ENCODE measurements at places on chromosomes 16 and 17.

- no peak for DNase-seq
Observed at GRCh38 chr17:47735139-47735464, 2.1 kb downstream of the TBX21 start.

DNA sequence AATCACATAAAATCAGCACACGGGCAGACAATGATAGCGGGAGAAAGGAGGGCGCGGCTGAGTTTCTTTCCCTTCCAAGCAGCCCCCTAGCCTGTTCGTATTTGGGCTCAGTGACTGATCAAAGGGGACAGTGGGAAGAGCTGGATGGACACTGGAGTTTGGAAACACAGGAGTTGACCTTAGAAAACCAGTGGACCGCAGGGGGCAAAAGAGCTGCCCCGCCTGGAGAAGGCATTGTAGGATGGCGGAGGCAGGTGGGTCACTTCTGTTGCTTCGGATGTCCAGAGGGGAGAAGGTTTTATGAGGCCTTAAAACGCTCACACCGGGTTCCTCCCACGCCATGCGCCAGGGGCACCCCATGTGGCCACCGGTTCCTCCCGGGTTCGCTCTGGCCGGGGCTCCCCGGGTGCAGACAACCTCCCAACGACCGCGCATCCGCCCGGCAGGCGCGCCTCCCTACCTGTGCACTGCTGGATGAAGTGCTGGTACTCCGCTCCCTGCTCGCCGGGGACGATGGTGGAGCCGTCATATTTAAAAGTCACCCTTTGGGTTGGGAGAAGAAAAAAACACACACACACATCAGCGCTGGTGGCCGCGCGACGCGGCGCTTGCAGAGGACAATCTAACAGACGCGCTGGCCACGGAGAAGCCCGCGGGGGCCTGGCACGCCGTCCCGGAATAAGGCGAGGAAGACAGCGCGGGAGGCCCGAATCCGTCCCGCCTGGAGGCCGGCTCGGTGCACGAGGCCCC is 662 bp downstream of the COTL1 start:
- DNase-seq = peak; percentile 54

GRCh38 chr17:48961516-48962233 is 6.7 kb downstream of the GIP start:
- no peak for DNase-seq

- DNase-seq = no peak
Observed at GRCh38 chr16:75038036-75038858, 39.4 kb downstream of the ZNRF1 start.

DNA sequence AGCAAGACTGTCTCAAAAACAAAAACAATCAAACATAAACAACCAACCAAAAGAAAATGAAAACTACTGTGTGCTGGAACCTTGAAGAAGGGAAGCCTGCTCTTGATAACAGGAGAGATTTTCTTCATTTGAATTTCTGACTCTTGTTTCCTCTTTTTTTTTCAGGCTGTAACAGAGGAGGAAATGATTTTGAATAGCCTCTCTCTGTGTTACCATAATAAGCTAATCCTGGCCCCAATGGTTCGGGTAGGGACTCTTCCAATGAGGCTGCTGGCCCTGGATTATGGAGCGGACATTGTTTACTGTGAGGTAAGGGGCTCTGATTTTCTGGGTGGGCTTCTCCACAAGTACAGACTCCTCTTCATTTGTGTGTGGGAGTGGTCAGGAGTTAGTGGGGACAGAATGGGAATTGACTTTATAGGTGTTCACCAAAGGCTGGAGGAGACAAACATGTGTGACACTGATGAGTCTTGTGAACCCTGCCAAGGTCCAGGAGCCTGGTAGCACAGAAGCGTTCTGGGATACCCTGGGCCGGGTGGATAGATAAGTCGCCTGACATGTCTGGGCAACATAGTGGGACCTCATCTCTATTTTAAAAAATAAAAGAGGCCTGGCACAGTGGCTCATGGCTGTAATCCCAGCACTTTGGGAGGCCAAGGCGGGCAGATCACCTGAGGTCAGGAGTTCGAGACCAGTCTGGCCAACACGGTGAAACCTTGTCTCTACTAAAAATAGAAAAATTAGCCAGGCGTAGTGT is 14.9 kb downstream of the DUS2 start:
- DNase-seq = no peak

- no peak for DNase-seq
Observed at GRCh38 chr17:14321476-14321949, 20.6 kb downstream of the HS3ST3B1 start.

All from DMS53 (cell line).